ENCODE measurements at places on chromosomes 12 and 14.

GRCh38 chr14:100838493-100839314, 12.8 kb downstream of the MEG3 start:
- H3K36me3 ChIP-seq = no peaks in the 10 kb centered on the region
- no peak overlapping the region for H3K4me3 ChIP-seq
- H3K27me3 ChIP-seq = no peaks in the 10 kb centered on the region

DNA sequence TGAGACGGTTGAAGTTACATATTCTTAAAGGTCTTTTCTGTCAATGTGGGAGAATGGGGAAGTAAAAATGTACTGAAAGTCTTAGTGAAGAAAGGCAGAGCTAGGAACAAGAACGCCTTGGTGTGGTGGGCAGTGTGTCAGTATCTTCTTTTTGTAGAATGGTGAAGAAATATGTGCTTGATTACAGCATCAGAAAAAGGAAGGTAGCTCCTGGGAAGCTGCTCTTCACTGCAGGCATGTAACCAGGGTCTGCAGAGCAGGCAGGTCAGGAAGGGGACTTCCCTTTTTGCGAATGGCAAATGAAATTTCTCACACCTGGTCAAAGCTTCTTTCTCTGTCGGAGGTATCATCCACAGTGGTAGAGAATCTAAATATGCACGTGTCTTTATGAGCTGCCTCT, 226.2 kb downstream of the ADAMTS20 start:
- no peak overlapping the region for H3K27ac ChIP-seq
- H3K36me3 ChIP-seq = no peaks in the 10 kb centered on the region
- H3K27me3 ChIP-seq = no peaks in the 10 kb centered on the region
- H3K4me3 ChIP-seq = no peak overlapping the region
- H3K4me1 ChIP-seq = no peaks in the 10 kb centered on the region
- no peak for DNase-seq

GRCh38 chr12:58105225-58106119, 164.1 kb downstream of the ATP23 start:
- no peak for DNase-seq
- H3K27ac ChIP-seq = no peak overlapping the region
- H3K27me3 ChIP-seq = no peaks in the 10 kb centered on the region
- no peak overlapping the region for H3K4me3 ChIP-seq
- no peaks in the 10 kb centered on the region for H3K4me1 ChIP-seq

DNA sequence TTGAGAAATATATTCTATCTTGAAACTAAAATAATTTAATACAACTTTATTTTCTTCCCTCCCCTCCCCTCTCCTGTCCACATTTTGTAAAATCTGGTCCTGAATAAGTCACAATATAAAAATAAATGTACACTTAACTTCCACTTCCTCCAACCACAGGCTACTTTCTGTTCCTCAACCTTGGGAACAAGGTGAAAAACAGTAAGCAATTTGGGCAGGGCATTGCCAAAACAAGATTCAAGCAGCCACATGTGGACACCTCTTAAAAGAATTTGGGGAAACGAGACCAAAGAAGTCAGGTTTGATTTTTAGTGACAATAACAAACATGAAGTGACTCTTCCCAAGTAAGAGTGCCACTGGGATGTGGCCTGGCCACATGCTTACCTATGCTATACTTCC, 115.7 kb downstream of the PTPRQ start:
- no peak for DNase-seq
- H3K27ac ChIP-seq = no peak overlapping the region
- H3K4me3 ChIP-seq = no peak overlapping the region
- no peaks in the 10 kb centered on the region for H3K4me1 ChIP-seq
- H3K27me3 ChIP-seq = no peaks in the 10 kb centered on the region

DNA sequence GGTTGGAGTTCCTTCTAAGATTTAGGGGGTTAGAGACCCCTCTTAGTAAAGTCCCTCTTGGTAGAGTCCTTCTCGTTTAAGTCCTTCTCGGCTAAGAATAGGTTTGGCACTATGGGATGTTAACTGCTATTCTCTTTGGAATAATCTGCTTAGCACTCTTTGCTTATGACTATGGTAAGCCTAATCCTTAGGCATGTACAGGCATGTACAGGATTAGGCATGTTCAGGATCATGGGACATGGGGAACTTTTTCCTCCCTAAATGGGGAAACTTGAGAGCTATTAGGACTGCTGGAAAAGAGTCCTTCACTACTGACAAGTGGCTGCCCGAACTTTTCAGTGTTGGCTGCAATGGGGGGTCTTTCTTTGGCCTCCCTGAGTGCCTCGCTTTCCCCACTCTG, 193.3 kb downstream of the TMEM117 start:
- no peak overlapping the region for H3K4me3 ChIP-seq
- H3K27ac ChIP-seq = no peak overlapping the region
- DNase-seq = no peak
- no peaks in the 10 kb centered on the region for H3K27me3 ChIP-seq

DNA sequence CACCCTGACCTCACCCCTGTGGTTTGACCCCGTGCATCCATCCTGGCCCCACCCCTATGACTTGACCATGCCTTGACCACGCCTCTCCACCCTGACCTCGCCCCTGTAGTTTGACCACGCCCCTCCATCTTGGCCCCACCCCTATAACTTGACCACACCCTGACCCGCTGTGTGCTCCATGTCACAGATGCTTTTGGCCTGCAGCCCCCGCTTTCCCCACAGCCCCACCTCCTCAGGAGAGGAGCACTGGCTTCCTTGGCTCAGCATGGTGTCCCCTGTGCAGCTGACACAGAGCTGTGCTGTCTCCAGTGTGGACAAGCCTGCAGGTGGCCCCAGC, 269.9 kb upstream of the SFSWAP start:
- no peaks in the 10 kb centered on the region for H3K36me3 ChIP-seq
- no peak overlapping the region for H3K4me3 ChIP-seq
- DNase-seq = peak; percentile 96
- no peaks in the 10 kb centered on the region for H3K27me3 ChIP-seq

DNA sequence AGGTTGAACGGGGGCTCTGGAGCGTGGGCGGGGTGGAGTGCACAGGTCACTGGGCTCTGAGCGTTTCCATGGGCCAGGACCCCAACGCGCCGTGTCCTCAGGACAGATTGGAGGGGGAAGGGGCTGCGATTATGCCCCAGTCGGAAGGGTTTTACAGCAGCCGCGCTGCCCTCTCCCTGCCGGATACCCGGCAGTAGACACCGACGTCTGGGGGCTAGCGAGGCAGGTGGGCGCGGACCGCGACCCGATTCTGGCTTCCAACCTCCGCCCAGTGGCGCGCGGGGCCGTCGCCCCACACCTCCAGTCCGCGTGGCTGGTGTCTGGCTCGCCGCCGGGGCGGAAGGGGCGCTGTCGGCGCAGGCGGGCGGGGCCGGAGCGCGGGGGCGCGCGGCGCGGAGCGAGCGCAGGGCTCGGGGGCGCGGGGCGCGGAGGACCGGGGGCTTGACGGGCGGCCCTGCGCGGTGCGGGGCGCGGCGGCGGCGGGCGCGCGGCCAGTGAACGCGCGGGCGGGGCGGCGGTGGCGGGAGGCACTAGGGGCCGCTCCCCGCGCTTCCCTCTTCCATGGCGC, 2.4 kb upstream of the KIF26A start:
- H3K4me3 ChIP-seq = no peak overlapping the region
- H3K4me1 ChIP-seq = no peaks in the 10 kb centered on the region
- H3K27me3 ChIP-seq = no peaks in the 10 kb centered on the region
- no peaks in the 10 kb centered on the region for H3K36me3 ChIP-seq
- no peak overlapping the region for H3K27ac ChIP-seq

GRCh38 chr14:20485900-20486299, 16.7 kb downstream of the PNP start:
- no peak overlapping the region for H3K4me3 ChIP-seq
- no peaks in the 10 kb centered on the region for H3K27me3 ChIP-seq
- H3K4me1 ChIP-seq = peaks cover 15% of the 10 kb centered on the region

DNA sequence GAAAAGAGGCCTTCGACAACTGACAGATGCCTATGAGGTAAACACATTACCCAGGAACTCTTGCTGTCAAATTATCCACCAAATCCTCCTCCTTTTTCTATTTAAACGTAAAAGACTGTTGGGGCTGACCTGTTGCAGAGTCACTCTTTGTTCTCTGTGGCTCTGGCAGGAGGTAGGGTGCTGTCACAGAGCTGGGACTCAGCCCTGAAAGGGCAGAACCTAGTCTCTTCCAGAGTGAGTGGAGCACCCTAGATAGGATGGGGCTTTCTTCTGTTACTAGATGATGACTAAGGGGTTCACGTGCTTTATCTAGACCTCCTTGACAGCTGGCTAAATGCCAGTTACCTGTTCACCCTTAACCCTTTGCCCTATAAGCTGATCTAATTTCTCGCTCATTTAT, 25.7 kb downstream of the FNTB start:
- peaks cover 40% of the 10 kb centered on the region for H3K36me3 ChIP-seq
- no peaks in the 10 kb centered on the region for H3K4me1 ChIP-seq
- no peak overlapping the region for H3K4me3 ChIP-seq
- H3K27ac ChIP-seq = no peak overlapping the region
- H3K27me3 ChIP-seq = no peaks in the 10 kb centered on the region
- DNase-seq = peak; percentile 14

- H3K36me3 ChIP-seq = no peaks in the 10 kb centered on the region
- H3K27ac ChIP-seq = no peak overlapping the region
- H3K4me3 ChIP-seq = no peak overlapping the region
- H3K4me1 ChIP-seq = no peaks in the 10 kb centered on the region
- DNase-seq = no peak
- no peaks in the 10 kb centered on the region for H3K27me3 ChIP-seq
Measured at GRCh38 chr14:85675957-85676356, 146.0 kb downstream of the FLRT2 start.

GRCh38 chr12:24470050-24470449, 478.9 kb downstream of the BCAT1 start:
- no peak overlapping the region for H3K27ac ChIP-seq
- no peaks in the 10 kb centered on the region for H3K4me1 ChIP-seq
- no peak overlapping the region for H3K4me3 ChIP-seq
- DNase-seq = no peak
- H3K36me3 ChIP-seq = no peaks in the 10 kb centered on the region

- no peak for DNase-seq
- no peak overlapping the region for H3K27ac ChIP-seq
- no peak overlapping the region for H3K4me3 ChIP-seq
- no peaks in the 10 kb centered on the region for H3K27me3 ChIP-seq
- H3K4me1 ChIP-seq = no peaks in the 10 kb centered on the region
- no peaks in the 10 kb centered on the region for H3K36me3 ChIP-seq
Measured at GRCh38 chr12:127393465-127393864, 873.5 kb upstream of the TMEM132C start.

DNA sequence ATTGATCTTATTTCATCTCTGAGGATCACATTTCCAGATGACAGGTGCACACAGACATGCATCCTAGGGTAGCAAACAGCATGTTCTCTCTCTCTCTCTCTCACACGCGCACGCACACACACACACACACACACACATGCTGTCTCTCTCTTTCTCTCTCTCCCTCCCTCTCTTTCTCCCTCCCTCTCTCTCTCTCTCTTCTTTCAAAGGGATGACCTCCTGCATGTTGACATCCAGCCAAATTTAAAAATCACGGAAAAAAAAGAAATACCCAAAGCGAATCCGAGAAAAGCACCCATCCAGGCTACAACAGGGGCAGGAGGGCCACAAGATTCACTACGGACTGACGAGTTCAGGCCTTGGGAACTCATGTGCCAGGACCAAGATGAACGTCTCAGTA, 2.3 kb downstream of the KSR2 start:
- no peak overlapping the region for H3K27ac ChIP-seq
- DNase-seq = no peak
- no peak overlapping the region for H3K4me3 ChIP-seq
- H3K4me1 ChIP-seq = no peaks in the 10 kb centered on the region
- peaks cover 59% of the 10 kb centered on the region for H3K27me3 ChIP-seq

- no peak for DNase-seq
- H3K4me3 ChIP-seq = no peak overlapping the region
Measured at GRCh38 chr12:126960709-126961108, 1306.3 kb upstream of the TMEM132C start.

DNA sequence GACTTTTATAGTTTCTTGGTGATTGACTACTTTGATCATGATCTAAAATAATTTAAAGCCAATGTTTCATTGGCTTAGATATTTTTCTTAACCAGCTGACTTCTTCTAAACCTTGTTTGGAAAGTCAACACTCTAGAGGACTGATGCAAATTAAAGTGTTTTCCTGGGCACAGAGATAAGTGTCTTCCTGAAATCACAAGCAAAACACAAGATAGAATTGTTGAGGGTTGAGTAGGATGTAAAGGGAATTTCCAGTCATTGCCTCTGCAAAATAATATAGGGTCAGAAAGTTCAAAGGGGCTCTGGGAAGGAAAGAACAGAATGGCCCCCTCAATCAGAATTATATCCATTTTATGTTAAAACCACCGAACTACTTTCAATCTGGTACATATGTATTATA, 156.3 kb upstream of the LRIG3 start:
- H3K4me1 ChIP-seq = no peaks in the 10 kb centered on the region
- H3K4me3 ChIP-seq = no peak overlapping the region
- DNase-seq = no peak
- no peaks in the 10 kb centered on the region for H3K27me3 ChIP-seq
- no peak overlapping the region for H3K27ac ChIP-seq

DNA sequence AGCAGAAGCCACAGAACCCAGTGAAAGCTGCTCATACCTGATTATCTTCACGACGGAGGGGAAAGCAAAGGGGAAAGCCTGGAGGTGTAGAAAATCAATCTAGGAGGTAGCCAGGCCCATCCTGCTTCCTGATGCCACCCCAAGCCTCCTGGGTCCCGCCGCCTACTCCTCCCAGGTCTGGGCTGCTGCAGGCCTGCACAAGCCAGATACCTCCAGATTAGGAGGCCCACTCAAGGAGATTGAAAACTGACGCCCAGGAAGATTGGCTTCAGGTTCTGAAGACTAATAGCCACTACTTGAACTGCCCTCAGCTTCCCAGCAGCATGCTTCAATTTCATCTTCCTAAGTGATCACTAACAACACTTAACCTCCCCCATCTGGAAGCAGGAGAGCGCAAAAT, 87.1 kb downstream of the GCH1 start:
- no peaks in the 10 kb centered on the region for H3K4me1 ChIP-seq
- no peak overlapping the region for H3K4me3 ChIP-seq
- no peak for DNase-seq
- H3K27me3 ChIP-seq = peaks cover 5% of the 10 kb centered on the region
- H3K36me3 ChIP-seq = no peaks in the 10 kb centered on the region
- no peak overlapping the region for H3K27ac ChIP-seq

DNA sequence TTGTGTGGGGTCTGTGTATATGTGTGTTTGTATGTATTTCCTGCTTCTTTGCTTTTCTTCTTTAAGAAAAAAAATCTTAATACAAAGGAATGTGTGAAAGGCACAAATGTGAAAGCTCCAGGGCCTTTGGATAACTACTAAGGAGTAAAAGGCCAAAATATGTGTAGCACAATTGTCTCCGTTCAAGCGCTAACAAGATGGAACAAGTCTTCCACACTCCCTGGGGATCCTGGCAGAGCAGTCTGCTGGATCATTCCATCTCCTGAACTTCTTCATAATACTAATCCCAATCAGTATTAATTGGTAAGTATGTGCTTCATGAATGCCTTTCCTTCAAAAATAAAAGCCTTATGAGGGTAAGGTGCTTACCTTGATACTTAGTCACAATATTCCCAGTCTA, 462.5 kb upstream of the TBX3 start:
- H3K27me3 ChIP-seq = no peaks in the 10 kb centered on the region
- no peak for DNase-seq
- H3K36me3 ChIP-seq = no peaks in the 10 kb centered on the region
- H3K4me3 ChIP-seq = no peak overlapping the region

Measured in K562 (cell line).